ENCODE measurements at places on chromosomes 5 and 9. TPM values are rescaled to one million over a fixed set of nuclear protein-coding genes. Genes with fewer than 3 reads are reported as not detected.

- no peaks in the 10 kb centered on the region for H3K4me1 ChIP-seq
- no peak overlapping the region for H3K27ac ChIP-seq
- no peak overlapping the region for H3K4me3 ChIP-seq
Observed at GRCh38 chr5:2756211-2757152, 5.0 kb upstream of the IRX2 start.

DNA sequence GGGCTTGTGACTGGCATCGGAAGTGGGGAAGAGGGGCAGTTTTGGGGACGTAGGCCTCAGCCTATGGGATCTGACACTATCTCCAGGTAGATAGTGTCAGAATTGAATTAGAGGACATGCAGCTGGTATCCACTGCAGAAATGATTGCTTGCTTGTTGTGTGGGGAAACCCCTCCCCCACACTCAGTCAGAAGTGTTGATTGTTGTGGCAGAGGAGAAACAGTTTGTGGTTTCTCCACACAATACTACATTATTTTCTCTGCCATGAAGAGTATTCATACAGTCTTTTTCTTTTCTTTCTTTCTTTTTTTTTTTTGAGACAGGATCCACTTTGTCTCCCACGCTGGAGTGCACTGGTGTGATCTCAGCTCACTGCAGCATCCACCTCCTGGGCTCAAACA, 113.9 kb downstream of the ARRDC3 start:
- peaks cover 26% of the 10 kb centered on the region for H3K4me1 ChIP-seq
- DNase-seq = no peak
- no peaks in the 10 kb centered on the region for H3K27me3 ChIP-seq
- H3K27ac ChIP-seq = no peak overlapping the region
- no peak overlapping the region for H3K4me3 ChIP-seq

DNA sequence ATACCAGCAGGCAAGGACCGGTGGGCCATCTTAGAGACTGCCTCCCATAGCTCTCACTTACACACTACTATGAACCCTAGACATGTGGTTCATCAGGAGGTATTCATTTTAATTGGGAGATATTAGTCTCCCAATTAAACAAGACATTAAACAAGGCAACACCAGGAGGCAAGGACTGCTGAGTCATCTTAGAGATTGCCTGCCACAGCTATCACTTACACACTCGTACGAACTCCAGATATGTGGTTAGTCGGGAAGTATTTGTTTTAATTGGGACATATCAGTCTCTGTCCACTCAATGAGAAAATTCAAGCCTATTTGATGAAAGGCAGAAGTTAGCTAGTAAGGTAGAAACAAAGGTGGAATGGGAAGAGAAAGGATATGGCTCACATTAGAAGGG, 343.9 kb downstream of the NFIB start:
- H3K4me3 ChIP-seq = no peak overlapping the region
- no peaks in the 10 kb centered on the region for H3K36me3 ChIP-seq
- no peak for DNase-seq
- H3K27ac ChIP-seq = no peak overlapping the region

SLIT3 gene
- total RNA-seq = 0.10 TPM

DNA sequence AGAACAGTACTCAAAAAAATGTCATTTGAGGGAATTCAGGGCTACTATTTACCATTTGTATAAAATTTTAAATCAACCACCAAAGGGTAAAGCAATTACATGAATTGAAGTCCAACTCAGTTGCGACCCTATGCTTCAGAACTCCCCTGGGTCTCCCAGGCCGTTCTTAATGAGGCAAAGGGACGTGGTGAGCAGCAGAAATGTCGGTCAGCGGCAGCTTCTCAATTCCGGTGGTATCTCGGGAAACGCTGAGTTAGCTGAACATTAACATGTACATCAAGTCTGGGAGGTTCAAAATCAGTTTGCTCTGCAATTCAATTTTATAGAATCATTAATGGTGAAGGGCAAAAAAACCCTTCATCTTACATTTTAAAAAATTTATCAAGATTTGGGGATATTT, 173.2 kb downstream of the DIRAS2 start:
- H3K4me3 ChIP-seq = no peak overlapping the region
- H3K27me3 ChIP-seq = peaks cover 9% of the 10 kb centered on the region
- H3K27ac ChIP-seq = no peak overlapping the region
- DNase-seq = no peak
- H3K4me1 ChIP-seq = no peaks in the 10 kb centered on the region

DNA sequence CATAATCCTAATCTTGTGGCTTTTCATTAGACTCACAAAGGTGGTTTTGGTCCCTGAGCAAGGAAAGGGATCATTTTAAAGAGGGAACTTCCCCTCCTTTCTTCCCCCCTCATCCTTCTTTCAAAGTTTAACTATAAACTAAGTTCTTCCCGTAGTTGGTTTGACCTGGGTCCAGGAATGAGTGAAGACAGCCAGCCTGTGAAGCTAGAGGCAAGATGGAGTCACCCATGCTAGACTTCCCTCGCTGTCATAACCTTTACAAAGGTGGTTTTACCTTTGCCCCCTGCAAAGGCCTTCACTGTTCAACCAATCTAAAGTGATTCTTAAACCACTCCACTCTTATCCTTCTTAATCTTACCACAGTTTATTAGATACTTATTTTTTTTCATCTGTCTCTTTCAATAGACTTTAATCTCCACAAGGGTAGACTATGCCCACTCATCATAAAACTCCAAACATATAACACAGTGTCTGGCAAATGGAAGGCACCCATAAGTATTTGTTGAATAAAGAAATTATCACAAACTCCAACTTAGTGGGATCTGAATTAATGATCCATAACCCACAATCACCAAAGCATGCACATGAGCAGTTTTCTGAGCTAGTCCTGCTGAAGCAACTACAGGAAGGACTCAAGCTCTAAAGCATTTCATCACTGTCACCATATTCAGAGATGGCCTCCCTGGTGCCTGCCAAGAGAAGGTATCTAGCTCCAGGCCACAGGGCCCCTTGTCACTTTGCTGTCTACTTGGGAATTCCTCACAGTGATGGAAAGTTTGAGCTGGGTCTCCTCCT, 369.0 kb downstream of the SPOCK1 start:
- no peaks in the 10 kb centered on the region for H3K36me3 ChIP-seq
- H3K4me3 ChIP-seq = no peak overlapping the region
- peaks cover 16% of the 10 kb centered on the region for H3K27me3 ChIP-seq

DNA sequence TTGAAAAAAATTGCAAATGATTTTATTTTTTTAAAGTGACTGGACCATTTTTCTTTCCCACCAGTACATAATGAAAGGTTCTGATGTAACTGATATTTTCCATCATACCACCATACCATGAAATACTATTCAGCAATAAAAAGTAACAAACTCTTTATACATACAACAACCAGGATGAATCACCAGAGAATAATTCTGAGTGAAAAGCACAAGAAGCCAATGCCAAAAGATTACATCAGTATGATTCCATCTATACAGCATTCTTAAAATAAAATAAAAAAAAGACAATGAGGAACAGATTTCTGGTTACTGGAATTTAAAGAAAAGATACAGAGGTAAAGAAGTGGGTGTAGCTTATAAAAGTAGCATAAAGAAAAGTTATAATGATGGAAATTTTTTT, 423.7 kb upstream of the ST8SIA4 start:
- DNase-seq = no peak
- H3K27me3 ChIP-seq = no peaks in the 10 kb centered on the region
- no peaks in the 10 kb centered on the region for H3K36me3 ChIP-seq

DNA sequence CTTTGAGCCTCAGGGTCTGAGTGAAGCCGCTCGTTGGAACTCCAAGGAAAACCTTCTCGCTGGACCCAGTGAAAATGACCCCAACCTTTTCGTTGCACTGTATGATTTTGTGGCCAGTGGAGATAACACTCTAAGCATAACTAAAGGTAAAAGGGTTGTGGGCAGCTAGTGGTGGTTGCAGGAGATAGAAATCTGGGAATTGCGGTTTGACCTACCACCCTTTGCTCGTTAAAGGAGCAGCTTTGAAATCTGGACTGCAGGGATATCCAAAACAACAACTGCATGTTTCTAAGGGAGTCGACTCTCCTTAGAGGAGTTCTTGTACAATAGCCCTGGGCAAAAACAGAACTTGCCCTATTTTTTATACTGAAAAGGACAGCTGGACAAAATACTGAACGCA, 19.0 kb downstream of the ABL1 start:
- DNase-seq = no peak
- no peak overlapping the region for H3K4me3 ChIP-seq
- no peaks in the 10 kb centered on the region for H3K27me3 ChIP-seq
- peaks cover 18% of the 10 kb centered on the region for H3K36me3 ChIP-seq

GRCh38 chr9:81455462-81456219, 233.7 kb downstream of the TLE1 start:
- H3K27me3 ChIP-seq = no peaks in the 10 kb centered on the region
- no peaks in the 10 kb centered on the region for H3K4me1 ChIP-seq
- no peaks in the 10 kb centered on the region for H3K36me3 ChIP-seq
- no peak for DNase-seq
- H3K4me3 ChIP-seq = no peak overlapping the region
- H3K27ac ChIP-seq = no peak overlapping the region

GLDC gene
- 4.9 TPM for total RNA-seq

DNA sequence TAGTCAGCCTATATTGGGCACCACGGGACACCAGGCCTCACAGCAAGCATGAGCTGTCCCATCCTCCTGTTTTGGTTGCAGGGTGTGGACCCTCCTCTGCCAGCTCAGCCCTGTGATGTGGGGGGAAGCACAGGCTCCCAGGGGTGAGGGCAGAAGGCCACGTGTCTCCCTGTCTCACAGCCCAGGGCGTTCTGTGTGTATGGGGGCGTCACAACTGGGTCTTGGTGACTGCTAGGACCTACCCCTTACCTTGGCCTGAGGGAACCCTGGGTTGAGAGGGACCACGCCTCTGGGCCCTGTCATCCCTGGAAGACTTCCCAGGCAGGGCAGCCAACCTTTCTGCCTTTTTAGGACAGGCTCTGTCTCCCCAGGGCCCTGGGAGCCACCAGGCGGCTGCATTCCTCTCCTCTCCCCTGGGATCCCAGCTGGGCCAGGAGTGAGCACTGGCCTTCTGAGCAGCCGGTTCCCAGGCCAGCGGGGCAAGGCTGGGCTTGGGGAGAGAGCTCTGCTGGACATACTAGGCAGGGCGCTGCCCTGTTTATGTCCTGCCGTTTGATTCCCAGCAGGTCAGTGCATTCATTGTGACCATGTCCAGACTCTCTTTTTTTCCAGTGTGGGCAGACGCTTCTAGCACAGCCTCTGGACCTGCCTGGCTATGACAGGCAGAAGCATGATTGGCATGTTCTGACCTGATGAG, 97.4 kb downstream of the DAB2IP start:
- H3K36me3 ChIP-seq = no peaks in the 10 kb centered on the region
- DNase-seq = no peak
- H3K4me3 ChIP-seq = no peak overlapping the region
- H3K4me1 ChIP-seq = peaks cover 50% of the 10 kb centered on the region

IDNK gene
- total RNA-seq = 3.3 TPM

DNA sequence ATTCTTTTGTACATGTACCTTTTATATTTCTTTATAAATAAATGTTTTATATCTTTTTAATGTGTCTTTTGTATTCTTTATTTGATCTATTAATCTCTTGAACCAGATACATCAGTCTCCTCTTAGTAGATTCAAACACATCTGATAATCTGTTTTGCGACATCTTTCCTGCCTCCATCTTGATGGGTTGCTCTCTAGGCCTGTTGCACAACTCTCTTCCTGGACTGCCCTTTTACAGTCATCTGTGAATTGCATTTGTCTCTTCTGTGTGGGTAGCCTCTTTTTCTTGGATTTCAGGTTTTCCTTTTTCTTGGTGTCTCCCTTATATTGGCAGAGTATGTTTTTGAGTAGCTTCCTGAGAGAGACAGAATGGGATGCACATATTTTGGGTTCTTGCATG, 6.2 kb downstream of the ZFYVE16 start:
- H3K27me3 ChIP-seq = no peaks in the 10 kb centered on the region

ACOT12 gene
- not detected for total RNA-seq

GRCh38 chr5:132274050-132274792, 16.7 kb downstream of the PDLIM4 start:
- H3K27me3 ChIP-seq = no peaks in the 10 kb centered on the region
- H3K4me1 ChIP-seq = no peaks in the 10 kb centered on the region
- no peak for DNase-seq
- no peak overlapping the region for H3K27ac ChIP-seq
- no peaks in the 10 kb centered on the region for H3K36me3 ChIP-seq

DNA sequence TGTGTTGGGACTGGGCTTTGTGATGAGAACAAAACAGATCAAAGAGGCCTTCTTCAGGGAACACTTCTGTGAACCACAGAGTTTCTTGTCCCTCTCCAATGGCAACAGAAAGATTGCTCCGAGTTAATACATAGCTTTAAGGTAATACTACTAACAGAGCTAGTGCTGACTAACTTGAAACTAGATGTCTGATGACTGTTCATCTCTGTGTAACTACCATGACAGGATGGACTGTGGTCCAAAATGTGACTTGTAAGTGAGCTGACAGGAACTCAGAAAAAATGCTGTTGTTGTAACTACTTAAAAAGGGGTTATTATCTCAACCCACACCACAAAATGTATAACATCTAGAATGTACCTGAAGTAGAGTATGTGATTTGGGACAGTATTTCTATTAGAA, 630.2 kb upstream of the DMAC1 start:
- H3K4me1 ChIP-seq = no peaks in the 10 kb centered on the region
- DNase-seq = no peak
- H3K4me3 ChIP-seq = no peak overlapping the region

PCDHGA7 gene
- not detected for total RNA-seq

DNA sequence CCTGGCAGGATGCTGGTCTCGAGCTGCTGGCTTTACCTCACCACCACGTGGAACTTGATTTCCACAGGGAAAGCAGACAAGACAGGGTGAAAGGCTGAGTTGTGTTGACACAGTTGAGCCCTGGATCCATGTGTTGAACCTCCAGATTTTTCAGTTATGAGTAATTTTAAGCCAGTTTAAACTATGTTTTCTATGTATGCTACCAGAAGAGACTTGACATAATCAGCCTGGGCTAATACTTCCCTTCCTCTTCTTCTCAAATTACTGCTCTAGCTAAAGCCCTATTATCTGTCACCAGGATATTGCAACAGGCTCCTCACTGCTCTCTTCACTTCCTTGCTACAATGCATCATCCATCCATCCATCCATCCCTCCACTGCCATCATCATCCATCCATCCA, 12.0 kb upstream of the PHYKPL start:
- no peak overlapping the region for H3K4me3 ChIP-seq
- no peaks in the 10 kb centered on the region for H3K36me3 ChIP-seq
- H3K4me1 ChIP-seq = no peaks in the 10 kb centered on the region

FGF10 gene
- not detected for total RNA-seq

FYB1 gene
- total RNA-seq = 0.42 TPM
